Activated CD4-positive, alpha-beta T cell treated with anti-CD3 and anti-CD28 coated beads, Interleukin-2, amount 50 U/mL, for 24 hours (primary cell): ENCODE measurements at places on chromosomes 13 and 19.

- DNase-seq, result no peak
Measured at GRCh38 chr13:35475960-35476943, at the start of gene MAB21L1. Gene MAB21L1, minus strand, starts transcription at chr13:35476689. Its CDS starts 551 bp downstream, at chr13:35476138.

- no peak for DNase-seq
Measured at GRCh38 chr13:93690139-93690538, 463.5 kb downstream of the GPC6 start.

GRCh38 chr19:46297700-46298478, 1.0 kb downstream of the HIF3A start:
- DNase-seq, result no peak

DNA sequence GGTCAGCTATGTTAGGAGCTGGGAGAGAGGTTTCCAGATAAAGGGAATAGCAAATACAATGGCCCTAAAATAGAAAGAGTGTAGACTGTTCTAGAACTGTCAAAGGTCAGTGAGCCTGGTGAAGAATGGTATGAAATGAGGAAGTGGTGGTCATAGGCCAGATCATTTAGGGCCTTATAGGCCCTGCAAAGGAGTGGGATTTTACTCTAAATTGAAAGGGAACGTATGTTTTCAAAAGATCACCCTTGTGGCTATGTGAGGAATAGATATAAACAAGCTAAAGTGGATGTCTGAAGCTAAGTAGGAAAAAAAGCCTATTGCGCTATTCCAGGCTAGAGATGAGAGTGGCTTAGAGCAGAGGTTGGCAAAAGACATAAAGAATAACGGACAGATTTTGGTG, 70.7 kb upstream of the TDRD3 start:
- DNase-seq, result no peak

GRCh38 chr13:46473806-46474205, 79.2 kb upstream of the LRCH1 start:
- no peak for DNase-seq

GRCh38 chr13:30191491-30192100, 115.8 kb downstream of the KATNAL1 start:
- DNase-seq, result no peak

- no peak for DNase-seq
Measured at GRCh38 chr13:106038752-106039151, 496.7 kb downstream of the EFNB2 start.

DNA sequence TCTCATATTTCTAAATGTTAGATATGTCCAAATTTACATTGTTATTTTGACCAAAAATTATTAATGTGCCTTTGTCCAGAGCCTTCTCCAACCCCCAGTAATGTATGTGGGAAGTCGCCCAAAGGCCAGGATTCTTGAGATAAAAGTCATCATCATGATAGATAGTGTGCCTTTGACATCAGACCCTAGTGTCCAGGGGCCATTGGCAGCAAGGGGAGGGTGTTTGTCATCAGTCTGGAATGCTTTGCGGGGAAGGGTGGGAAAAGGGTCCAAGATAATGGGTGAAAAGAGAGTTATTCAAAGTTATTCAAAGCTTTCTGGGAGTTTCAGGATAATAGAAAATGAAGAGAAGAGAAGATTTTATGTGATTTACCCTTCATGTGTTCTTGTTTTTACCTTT, 909.5 kb upstream of the GPC6 start:
- no peak for DNase-seq

- no peak for DNase-seq
Measured at GRCh38 chr13:65911546-65912193, 1318.5 kb downstream of the PCDH9 start.

DNA sequence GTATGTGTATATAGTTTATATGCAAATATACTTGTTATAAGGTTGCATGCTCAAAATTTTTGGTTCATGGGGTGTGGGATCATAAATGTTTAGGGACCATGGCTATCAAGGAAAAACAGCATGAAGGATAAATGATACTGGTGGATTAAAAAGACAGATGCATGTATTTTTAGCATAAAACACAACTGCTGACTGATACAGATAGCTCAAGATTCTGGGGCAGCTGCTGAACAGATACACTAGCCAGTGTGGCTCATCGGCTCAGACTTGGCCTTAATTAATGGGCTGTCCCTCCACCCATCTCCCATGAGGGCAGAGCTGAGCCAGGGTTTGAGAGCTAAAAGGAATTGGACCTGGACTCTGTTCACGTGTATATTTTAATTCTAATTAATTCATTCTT, 11.4 kb downstream of the ALOX5AP start:
- DNase-seq, result no peak

GRCh38 chr13:93045836-93046235, 180.8 kb upstream of the GPC6 start:
- DNase-seq, result no peak

- no peak for DNase-seq
Measured at GRCh38 chr13:66563076-66563475, 667.1 kb downstream of the PCDH9 start.

- no peak for DNase-seq
Measured at GRCh38 chr13:27791901-27792392, 336 bp upstream of the GSX1 start.

- DNase-seq, result no peak
Measured at GRCh38 chr13:38979891-38980749, 10.5 kb downstream of the STOML3 start.

DNA sequence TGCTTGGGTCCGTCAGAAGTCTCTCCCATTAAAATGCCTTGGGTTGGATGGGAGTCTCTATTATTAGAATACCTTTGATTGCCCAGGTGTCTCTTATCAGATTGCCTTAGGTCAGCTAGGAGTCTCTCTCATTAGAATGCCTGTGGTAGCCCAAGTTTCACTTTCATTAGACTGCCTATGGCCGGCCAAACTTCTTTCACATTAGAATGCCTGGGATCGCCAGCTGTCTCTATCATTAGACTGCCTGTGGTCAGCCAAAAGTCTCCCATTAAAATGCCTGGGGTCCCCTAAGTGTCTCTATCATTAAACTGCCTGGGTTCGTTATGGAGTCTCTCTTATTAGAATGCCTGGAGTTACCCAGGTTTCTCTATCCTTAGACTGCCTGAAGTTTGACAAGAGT, 1476.7 kb downstream of the UQCRFS1 start:
- no peak for DNase-seq

GRCh38 chr19:38693380-38694223, 46.2 kb downstream of the ACTN4 start:
- no peak for DNase-seq

- no peak for DNase-seq
Measured at GRCh38 chr19:58558066-58558622, at the start of gene UBE2M. Gene UBE2M, minus strand, starts transcription at chr19:58558611. Its CDS starts 230 bp downstream, at chr19:58558381.

DNA sequence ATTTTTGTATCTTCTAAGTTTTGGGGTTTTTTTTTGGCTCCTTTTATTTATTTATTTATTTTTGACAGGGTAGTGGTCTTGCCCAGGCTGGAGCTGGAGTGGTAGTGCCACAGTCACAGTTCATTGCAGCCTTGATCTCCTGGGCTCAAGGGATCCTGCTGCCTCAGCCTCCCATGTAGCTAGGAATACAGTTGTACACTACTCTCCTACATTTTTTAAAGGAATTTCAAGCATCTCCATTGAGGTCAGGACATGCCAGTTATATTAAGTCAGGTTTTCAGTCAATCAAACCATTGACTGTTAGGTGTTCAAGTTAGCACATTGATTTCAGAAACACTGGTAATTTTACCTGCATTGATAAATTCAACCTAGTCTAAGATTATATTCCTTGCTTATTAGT, 480.5 kb upstream of the SPRY2 start:
- no peak for DNase-seq

DNA sequence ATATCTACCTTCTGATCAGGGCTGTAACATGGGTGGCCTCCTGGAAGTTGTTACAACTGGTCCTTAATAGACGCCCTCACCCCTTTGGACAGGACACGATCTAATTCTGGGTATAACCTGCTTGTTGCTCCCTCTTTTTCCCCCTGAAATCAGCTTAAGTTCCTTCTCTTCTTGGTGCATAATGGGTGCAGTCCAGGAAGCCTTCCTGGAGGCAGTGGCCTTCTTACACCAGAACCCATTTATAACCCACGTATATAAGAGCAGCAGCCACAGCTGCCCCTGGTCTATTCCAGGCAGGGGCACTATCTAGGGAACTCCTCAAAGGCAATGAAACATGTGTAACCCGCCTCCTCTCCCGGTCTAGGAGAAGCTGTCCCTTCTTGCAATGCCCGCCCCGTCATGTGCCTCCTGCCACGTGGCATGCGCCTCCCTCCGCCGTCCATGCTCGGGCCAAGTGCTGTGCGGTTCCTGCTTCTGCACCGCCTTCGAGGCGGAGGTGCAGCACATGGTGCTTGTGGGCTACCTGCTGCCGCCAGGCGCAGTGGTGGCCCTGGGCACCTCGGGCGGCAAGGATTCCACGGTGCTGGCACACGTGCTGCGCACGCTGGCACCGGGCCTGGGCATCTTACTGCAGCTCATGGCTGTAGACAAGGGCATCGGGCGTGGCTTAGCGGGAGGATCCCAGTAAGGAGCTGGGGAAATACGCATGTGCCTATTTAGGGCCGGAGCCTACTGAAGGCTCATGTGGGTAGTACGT, 27.3 kb downstream of the ZNF175 start:
- DNase-seq, result no peak

DNA sequence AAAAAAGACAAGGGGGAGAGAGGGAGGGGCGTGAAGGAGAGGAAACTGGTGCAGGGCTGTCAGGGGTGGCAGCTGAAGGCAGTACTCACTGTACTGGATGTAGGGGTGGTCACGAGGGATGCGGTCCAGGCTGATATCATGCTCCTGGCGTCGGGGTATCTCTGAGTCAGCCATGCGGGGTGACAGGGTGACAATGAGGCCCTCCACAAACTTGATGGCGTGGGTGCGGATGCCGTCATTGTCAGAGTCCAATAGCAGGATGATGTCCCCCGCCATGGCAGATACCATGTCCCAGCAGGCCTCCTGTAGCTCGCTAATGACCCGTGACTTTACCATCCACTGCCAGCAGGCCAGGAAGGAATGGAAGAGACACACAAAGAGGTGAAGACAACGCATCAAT, 15.3 kb downstream of the SYMPK start:
- DNase-seq, result no peak

DNA sequence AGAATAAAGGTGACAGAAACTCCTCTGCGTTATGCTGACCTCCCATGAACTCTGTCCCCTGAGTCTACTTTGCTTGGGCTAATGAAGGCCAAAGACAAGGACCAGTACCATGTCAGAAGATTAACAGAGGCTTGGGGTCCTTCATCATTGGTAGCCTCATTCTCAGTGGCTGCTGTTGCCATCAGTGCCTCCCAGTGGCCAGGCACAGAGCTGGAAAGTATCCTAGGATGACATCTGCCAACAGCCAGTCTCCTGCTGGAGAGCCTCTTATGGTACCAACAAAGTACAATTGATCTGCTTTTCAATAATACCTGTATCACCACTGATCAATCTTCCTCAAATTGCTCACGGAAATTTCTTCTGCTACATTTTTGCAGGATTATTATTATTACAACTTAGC, 281.6 kb downstream of the DNAJC15 start:
- no peak for DNase-seq

GRCh38 chr19:47436712-47437401, 17.5 kb upstream of the MEIS3 start:
- DNase-seq, result peak; percentile 86

DNA sequence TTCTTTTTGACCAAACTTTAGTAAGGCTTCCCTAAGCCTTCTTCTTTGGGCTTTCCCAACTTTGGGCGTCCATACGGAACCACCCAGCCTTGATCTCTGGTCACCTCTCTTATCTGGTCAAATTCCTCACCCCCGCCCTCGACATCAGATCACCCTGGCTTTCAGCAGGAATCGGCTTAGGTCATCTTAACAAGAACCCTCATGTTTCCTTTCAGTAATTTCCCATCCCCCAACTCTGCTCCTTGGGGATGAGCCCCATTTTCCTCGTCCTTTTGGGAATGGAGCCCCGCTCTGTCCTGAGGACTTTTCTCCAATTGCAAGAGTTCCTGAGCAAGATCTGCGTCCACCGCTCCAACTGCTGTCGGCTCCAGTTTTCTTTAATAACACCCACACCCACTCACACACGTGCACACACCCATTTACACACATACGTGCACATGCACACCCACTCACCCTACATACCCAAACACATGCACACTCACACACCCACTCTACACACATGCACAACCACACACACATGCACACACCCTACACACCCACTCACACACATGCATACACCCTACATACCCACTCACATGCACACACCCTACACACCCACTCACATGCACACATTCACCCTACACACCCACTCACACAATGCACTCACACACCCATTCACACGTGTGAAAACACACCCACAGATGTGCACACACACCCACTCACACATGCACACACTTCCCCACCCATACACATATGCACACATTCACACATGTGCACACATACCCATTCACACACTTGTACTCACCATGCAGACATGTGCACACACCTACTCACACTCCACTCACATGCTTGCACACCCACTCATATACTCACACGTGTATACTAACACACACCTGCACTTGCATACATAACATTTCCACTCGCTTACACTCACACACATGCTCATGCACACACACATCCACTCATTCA, 87.0 kb upstream of the TM9SF2 start:
- DNase-seq, result no peak

GRCh38 chr13:18952225-18953016, 229.2 kb downstream of the TUBA3C start:
- DNase-seq, result no peak

DNA sequence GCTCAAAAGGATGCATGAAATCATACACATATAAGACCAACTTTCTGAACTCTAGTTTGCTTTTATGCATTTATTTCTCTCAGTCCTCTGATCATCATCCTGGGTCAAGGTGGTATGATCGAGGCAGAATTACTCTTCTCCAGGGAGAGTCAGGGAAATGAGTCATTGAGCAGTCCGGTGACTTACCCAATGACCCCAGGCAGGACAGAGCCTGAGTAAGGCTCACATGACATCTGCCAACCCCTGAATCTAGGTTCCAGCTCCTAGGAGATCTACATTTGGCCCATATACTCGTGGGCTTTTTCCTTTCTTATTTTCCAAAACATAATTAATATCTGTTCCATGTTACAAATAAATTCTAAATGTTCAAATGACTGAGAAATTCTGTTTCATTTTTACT, 502.3 kb downstream of the FOXO1 start:
- no peak for DNase-seq

DNA sequence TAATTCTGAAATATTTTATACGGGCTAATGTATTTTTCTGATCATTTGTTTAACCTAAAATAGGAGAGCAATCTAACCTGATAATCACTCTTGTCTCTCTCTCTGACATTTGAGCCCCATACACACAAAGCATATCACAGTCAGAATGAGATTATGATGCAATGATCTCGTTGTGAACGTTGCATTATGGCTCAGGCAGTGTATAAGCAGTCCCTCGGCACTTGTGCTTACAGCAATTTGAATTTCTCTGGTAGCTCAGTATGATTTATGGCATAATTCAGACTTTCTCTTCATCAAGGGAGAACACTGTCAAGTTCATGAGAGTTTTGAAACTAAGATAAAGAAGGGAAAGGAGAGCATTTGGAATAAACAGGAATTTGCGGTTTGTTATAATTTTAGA, 256.1 kb downstream of the DACH1 start:
- DNase-seq, result no peak

- no peak for DNase-seq
Measured at GRCh38 chr19:53183146-53183764, 9.9 kb downstream of the ZNF665 start.

GRCh38 chr19:15448778-15449619, 757 bp downstream of the WIZ start:
- DNase-seq, result no peak
